ENCODE measurements at places on chromosomes 4 and X.

- no peak for DNase-seq
Measured at GRCh38 chr4:140195806-140196205, 41.8 kb upstream of the MAML3 start.

DNA sequence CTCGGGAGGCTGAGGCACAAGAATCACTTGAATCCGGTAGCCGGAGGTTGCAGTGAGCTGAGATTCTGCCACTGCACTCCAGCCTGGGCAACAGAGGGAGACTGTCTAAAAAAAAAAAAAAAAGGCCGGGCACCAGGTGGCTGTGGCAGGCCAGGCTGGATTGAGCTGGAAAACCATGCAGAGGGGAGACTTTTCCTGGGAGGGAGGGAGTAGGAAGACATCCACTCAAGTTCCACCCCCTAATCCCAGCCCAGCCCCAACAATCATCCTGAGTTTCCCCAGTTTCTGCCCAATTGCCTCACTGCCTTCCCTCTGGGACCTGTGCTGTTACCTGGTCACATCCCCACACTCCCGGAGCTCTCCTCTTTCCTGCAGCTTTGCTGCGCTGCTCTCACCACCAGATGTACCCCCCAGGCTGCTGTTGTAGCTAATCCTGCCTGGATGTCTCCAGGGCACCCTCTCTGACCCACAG, 9.0 kb upstream of the TSPYL2 start:
- no peak for DNase-seq

GRCh38 chr4:164935363-164935762, 42.1 kb downstream of the TRIM61 start:
- no peak for DNase-seq

DNA sequence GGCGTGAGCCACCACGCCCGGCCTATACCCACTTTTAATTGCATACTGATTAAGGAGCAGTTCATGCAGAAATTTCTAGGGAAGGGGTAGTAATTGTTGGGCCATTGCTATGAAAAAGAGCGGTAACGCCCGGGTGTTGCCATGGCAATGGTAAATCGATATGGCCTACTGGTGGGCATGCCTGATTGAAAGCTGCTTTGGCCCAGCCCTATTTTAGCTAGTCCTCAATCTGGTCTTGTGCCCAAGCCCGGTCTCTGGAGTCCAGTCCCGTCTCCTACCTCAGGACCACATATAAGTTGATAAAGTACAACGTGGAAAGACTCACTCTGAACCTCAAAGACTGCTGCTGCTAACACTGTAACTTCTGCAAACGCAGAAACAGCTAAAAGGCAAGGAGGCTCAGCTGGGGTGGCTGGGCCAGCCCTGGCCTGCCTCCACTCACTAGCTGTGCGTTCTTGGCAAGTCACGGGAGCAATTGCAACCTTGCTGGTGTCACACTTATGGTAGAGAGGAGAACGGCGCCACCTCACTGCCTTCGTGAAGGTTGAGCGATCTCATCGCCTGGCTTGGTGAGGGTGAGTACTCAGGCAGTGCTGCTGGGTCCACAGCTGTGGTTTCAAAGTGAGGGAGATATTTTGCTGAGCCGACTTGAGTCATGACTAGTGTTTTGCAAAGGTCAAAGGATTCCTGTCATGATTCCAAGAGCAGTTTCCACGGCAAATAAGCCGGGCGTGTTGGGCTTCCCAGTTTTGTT, 57.0 kb upstream of the GRPEL1 start:
- DNase-seq: no peak

GRCh38 chr4:182560358-182560757, 317.2 kb downstream of the TENM3 start:
- no peak for DNase-seq

GRCh38 chr4:186368281-186368680, 102.3 kb downstream of the F11 start:
- no peak for DNase-seq

DNA sequence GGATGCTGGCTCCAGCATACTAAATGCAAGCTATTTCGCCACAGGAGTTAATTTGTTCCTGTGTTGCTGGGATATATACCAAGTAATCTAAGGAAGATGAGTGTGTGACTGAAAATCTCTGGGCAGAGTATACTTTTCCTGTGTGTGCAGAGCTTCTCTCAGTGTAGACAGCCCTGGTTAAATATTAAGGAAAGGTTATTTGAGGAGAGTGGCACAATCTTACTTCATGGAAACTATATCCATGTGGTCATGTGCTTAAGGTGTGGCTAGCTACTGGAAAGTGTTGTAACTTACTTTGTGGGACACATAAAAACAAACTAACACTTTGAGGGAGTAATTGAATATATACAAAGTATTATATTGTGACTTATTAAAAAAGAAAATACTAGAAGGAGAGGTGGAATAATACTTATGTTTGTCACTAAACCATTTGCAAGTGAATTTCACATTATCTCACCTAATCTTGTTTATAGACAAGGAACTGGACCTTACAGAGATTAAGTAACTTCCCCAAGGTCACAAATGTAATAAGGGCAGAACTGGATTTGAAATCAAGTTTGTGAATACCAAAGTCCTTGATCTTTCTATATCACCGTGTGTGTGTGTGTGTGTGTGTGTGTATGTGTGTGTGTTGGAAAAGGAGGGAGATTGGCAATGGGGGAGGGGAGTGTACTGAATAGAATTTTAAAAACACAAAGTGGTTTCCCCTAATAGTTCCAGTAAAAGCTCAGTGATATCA, 408.2 kb upstream of the NR3C2 start:
- DNase-seq: no peak

DNA sequence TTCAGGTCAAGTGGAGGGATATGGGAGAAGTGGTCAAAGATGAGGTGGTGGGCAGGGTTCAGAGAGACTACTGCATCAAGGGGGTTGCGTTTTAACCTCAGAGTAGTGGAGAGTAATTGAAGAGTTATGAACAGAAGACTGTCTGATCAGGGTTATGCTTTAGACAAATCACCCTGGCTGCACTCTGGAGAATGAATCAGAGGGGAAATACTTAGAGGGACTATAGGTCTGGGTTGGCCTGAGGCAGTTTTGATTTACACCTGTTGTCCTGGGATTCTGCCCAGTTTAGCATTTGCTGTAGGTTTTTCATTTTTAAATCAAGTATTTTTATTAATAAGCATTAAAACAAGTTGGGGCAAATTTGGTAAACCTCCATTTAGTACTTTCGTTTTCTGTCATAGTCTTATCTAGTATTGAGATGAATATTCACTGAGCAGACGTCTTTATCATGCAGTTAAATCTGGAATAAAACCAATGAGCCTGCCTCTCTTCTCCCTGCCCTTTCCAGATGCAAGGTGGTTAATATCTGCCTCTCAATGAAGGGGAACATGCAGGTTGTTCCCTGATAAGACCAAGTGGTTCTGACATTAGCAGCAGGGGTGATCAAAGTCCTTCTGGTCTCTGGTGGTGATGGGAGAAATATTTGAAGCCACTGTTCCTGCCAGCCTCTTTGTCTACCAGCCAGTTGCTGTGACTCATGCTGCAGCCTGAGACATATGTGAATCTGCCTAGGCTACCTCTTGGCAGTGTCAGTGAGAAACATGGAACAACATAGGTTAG, 116.0 kb upstream of the RPS6KA3 start:
- DNase-seq: no peak

- no peak for DNase-seq
Measured at GRCh38 chr4:113499696-113500095, 261.8 kb downstream of the CAMK2D start.

- no peak for DNase-seq
Measured at GRCh38 chr4:165191814-165192499, 15.4 kb upstream of the KLHL2 start.

GRCh38 chr4:55386073-55386472, 9.7 kb upstream of the TMEM165 start:
- DNase-seq: no peak

GRCh38 chrX:55167124-55167803, 52.9 kb upstream of the PAGE5 start:
- no peak for DNase-seq

Measured in stimulated activated CD8-positive, alpha-beta memory T cell treated with anti-CD3 and anti-CD28 coated beads, Interleukin-7, amount 100 ng/mL, for 1 hour (primary cell).